Activated naive CD8-positive, alpha-beta T cell treated with anti-CD3 and anti-CD28 coated beads, Interleukin-2, amount 50 U/mL, for 24 hours (primary cell): ENCODE measurements at places on chromosomes 2 and 18.

DNA sequence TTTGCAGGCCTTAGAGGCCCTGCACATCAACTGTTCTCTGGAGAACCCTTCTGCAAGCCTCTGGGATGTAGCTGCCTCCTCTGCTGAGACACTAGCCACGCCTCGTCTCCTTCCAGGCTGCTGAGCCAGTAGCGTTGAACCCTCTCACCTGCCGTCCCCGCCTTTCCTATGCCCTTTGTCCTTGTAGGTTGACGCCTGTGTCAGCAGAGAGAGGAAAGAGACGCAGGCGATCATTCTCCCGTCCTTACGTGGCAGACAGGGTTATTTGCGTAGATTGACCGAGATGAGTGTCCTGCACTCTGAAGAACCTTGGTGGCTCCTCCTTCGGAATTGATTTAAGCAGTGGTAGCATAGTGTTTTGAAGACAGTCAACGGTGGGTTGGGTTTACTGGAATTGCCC lies 27.8 kb downstream of the ID2 start:
- H3K36me3 ChIP-seq = no peaks in the 10 kb centered on the region
- no peak overlapping the region for H3K27ac ChIP-seq
- DNase-seq = no peak
- no peak overlapping the region for H3K4me3 ChIP-seq
- H3K4me1 ChIP-seq = no peaks in the 10 kb centered on the region

DNA sequence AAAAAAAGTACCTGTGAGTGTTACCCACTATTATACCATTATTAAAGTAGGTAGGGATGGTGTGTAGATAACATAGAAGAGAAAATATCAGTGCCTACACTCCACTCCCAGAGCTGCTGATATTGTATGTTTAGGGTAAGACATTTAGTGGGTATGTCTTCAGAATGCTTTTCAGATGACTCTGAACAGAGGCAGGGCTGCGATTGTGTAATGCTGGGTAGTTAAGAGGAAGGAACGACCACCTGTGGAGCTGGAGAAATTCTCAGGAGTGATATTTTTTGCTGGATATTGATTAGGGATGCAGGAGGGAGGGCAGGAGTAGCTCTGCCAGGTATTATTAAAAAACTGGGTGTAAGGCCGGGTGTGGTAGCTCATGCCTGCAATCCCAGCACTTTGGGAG lies 2.8 kb downstream of the CNOT11 start:
- peak overlapping the region; percentile 9 for H3K4me3 ChIP-seq
- H3K4me1 ChIP-seq = peaks cover 53% of the 10 kb centered on the region
- no peaks in the 10 kb centered on the region for H3K27me3 ChIP-seq
- peaks cover 28% of the 10 kb centered on the region for H3K36me3 ChIP-seq

DNA sequence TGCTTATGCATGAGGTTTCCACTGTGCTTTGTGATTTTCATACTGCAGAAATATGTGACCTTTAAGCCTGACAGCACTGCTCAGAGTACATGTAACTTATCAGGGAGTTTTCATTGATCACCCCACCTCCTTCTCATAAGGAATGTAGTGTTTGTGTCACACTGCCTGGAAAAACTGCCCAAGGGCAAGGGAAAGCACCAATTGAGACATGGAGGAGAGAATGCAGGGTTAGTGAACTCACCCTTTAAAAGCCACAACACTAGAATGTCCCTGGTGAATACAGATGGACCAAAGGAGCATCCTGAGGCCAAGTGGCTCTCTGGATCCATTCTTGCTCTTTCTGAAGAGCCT lies 147.2 kb upstream of the SPATS2L start:
- no peak for DNase-seq
- H3K4me3 ChIP-seq = no peak overlapping the region
- H3K27ac ChIP-seq = no peak overlapping the region
- H3K36me3 ChIP-seq = no peaks in the 10 kb centered on the region

DNA sequence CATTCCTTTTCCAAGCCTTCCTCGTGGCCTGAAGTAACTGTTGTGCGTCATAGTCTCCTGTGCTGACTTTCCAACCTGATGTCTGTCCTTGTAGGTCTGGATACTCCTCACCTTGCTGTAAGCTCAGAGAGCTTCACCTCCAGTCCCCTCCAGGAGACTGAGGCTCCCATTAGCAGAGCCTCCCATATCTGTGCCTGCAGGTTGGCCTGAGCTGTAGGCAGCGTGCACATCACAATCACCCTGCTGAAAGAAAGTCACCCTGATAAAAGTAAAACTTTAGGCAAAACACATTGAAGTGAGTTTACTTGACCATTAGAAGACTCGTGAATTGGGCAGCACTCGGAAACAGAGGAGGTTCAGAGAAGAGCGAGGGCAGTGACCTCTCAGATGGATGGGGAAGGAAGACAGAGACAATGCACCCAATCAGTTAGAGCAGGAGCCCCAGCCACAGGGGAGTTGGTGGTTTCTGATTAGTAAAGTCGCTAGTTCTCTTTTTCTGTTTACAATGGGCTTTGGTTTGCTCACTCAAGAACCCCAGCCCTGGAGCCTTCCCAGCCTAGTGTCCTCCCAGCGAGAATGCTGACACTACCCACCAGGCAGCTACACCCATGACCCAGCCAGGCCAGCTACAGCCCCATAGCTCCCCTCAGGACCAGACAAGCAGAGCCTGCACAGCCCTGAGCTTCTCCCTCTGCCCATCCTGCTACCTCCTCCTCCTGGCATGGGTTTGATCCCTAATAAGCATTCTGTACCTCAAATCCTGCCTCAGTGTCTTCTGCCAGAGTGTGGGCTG lies 12.1 kb upstream of the TPO start:
- H3K27me3 ChIP-seq = no peaks in the 10 kb centered on the region
- no peaks in the 10 kb centered on the region for H3K36me3 ChIP-seq
- peaks cover 19% of the 10 kb centered on the region for H3K4me1 ChIP-seq
- no peak for DNase-seq

- no peak overlapping the region for H3K4me3 ChIP-seq
- no peak overlapping the region for H3K27ac ChIP-seq
- peaks cover 16% of the 10 kb centered on the region for H3K4me1 ChIP-seq
- no peak for DNase-seq
- H3K36me3 ChIP-seq = no peaks in the 10 kb centered on the region
Measured at GRCh38 chr2:217101972-217102371, 242.1 kb upstream of the TNP1 start.

- H3K36me3 ChIP-seq = peaks cover 49% of the 10 kb centered on the region
- peak overlapping the region; percentile 17 for H3K27ac ChIP-seq
- no peaks in the 10 kb centered on the region for H3K27me3 ChIP-seq
- DNase-seq = no peak
- no peak overlapping the region for H3K4me3 ChIP-seq
Measured at GRCh38 chr2:85850451-85850850, 38.3 kb downstream of the ST3GAL5 start.

GRCh38 chr2:241843321-241844065 lies 15.2 kb downstream of the PDCD1 start:
- no peak for DNase-seq
- H3K27ac ChIP-seq = peak overlapping the region; percentile 87
- peaks cover 9% of the 10 kb centered on the region for H3K27me3 ChIP-seq

- no peak overlapping the region for H3K27ac ChIP-seq
- no peaks in the 10 kb centered on the region for H3K27me3 ChIP-seq
- H3K4me3 ChIP-seq = no peak overlapping the region
- DNase-seq = no peak
- H3K36me3 ChIP-seq = peaks cover 2% of the 10 kb centered on the region
Measured at GRCh38 chr2:44480068-44480467, 118.3 kb downstream of the CAMKMT start.

- H3K27ac ChIP-seq = no peak overlapping the region
- no peak overlapping the region for H3K4me3 ChIP-seq
- no peak for DNase-seq
- H3K36me3 ChIP-seq = no peaks in the 10 kb centered on the region
Measured at GRCh38 chr2:163247847-163248220, 409.3 kb upstream of the KCNH7 start.

GRCh38 chr18:76488190-76488589 lies 6.9 kb downstream of the ZNF516 start:
- DNase-seq = no peak
- no peak overlapping the region for H3K27ac ChIP-seq
- peaks cover 3% of the 10 kb centered on the region for H3K36me3 ChIP-seq
- peaks cover 42% of the 10 kb centered on the region for H3K4me1 ChIP-seq

DNA sequence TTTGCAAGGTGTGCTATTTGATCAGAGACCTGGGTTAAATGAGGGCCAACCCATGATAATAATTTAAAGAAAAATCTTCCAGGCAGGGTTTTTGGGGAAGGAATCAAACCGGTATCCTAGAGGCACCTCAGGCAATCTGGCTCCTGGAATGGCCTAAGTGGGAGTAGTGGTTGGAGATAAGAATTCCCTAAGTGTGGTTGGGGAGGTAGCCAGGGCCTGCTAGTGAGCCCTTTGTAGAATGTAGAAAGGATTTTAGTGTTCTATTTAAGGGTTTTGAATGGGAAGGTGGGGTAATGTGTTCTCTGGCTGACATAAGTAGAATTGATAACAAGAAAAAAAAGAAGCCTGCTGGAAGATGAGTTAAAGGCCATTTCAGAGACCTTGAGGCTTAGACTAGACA lies 422.2 kb downstream of the XIRP2 start:
- H3K27me3 ChIP-seq = peaks cover 4% of the 10 kb centered on the region
- no peak for DNase-seq
- H3K4me1 ChIP-seq = no peaks in the 10 kb centered on the region
- no peak overlapping the region for H3K27ac ChIP-seq
- H3K36me3 ChIP-seq = no peaks in the 10 kb centered on the region

- H3K4me3 ChIP-seq = no peak overlapping the region
- H3K27ac ChIP-seq = no peak overlapping the region
Measured at GRCh38 chr2:23696752-23697045, 230.2 kb downstream of the ATAD2B start.

DNA sequence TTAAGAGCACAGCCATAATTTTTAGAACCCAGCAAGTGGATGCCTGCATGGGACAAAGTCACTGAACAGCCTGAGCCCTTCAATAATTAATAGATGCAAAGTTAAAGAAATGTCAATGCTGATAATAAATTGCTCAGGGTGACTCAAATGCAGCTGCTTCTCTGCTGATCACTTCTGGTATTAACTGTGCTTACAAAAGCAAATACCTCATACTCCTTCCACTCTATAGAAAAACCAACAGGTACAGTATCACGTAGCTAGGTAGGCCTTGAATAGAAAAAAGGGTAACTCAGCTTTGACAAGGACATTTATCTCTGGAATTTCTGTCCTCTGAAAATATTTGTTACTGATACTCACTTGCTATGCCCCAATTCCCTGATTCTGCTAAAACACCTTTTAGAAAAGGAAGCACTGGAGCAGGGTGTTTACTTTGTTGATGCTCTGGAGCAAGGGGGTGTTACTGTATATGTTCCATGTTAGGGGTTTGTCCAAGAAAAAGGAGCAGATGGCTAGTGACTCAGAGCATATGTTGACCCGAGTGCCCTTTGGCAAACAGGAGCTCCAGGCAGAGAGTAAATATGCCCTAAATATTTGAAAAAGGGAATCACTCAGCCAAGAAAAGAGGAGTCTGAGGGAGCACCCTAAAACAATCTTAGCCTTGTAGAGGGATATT lies 59.1 kb upstream of the RTN4 start:
- no peak overlapping the region for H3K4me3 ChIP-seq
- peaks cover 2% of the 10 kb centered on the region for H3K4me1 ChIP-seq
- H3K27me3 ChIP-seq = no peaks in the 10 kb centered on the region
- no peak overlapping the region for H3K27ac ChIP-seq
- H3K36me3 ChIP-seq = no peaks in the 10 kb centered on the region

- no peak overlapping the region for H3K4me3 ChIP-seq
- H3K4me1 ChIP-seq = peaks cover 5% of the 10 kb centered on the region
- H3K36me3 ChIP-seq = no peaks in the 10 kb centered on the region
- H3K27ac ChIP-seq = no peak overlapping the region
- H3K27me3 ChIP-seq = no peaks in the 10 kb centered on the region
- no peak for DNase-seq
Measured at GRCh38 chr2:144566448-144566847, 46.5 kb upstream of the ZEB2 start.

- no peaks in the 10 kb centered on the region for H3K36me3 ChIP-seq
- DNase-seq = no peak
- no peaks in the 10 kb centered on the region for H3K4me1 ChIP-seq
- no peak overlapping the region for H3K4me3 ChIP-seq
- H3K27ac ChIP-seq = no peak overlapping the region
Measured at GRCh38 chr2:200348897-200349563, 42.5 kb downstream of the SPATS2L start.
